Activated T-helper 1 cell treated with anti-CD3 and anti-CD28 coated beads, Interleukin-12 subunit alpha, Interleukin-12 subunit beta, Interleukin-2, Interleukin-4 antibody, amounts not matched to agents 30 ng/mL and 10 ng/mL and 1 ng/mL, durations not matched to agents 14 hours and 24 hours and 36 hours (primary cell): ENCODE measurements at places on chromosomes 16 and 17.

GRCh38 chr17:72606656-72607055 lies 485.8 kb downstream of the SLC39A11 start:
- no peak for DNase-seq

- no peak for DNase-seq
Measured at GRCh38 chr17:11986942-11987329, 10.3 kb downstream of the ZNF18 start.

GRCh38 chr17:6753006-6753445 lies 2.8 kb upstream of the XAF1 start:
- DNase-seq, result no peak

- no peak for DNase-seq
Measured at GRCh38 chr16:8505327-8505991, 84.9 kb downstream of the TMEM114 start.

GRCh38 chr16:30660424-30661261 lies 2.4 kb downstream of the FBRS start:
- peak; percentile 80 for DNase-seq

DNA sequence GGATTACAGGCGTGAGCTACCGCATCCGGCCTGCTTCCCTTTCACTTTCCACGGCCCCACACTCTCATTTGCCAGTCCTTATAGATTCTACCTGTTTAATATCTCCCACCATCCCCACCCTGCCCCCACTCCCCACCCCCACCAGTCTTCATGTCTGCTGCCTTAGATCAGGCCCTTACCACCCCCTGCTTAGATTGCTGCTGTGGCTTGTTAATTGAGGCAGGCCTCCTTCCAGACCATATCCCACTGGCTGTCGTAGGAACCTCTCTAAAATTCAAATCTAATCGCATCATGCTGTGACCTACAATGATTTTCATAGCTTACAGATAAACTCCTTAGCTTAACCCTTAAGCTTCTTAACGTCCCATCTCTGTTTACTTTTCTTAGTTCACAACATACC lies 4.9 kb downstream of the IQCK start:
- DNase-seq, result no peak
